ENCODE measurements at places on chromosomes 2 and 18. TPM values are rescaled to one million over a fixed set of nuclear protein-coding genes. Genes with fewer than 3 reads are reported as not detected.

HOXD4 gene
- total RNA-seq = 0.87 TPM

CAPN13 gene
- total RNA-seq = not detected

CCDC148 gene
- not detected for total RNA-seq

TDRD15 gene
- total RNA-seq = not detected

RUFY4 gene
- total RNA-seq = not detected

SLC9A2 gene
- not detected for total RNA-seq

SCYGR4 gene
- total RNA-seq = not detected

SPATA3 gene
- total RNA-seq = not detected

C2orf78 gene
- not detected for total RNA-seq

ACVR1C gene
- 0.06 TPM for total RNA-seq

Data from cardiac ventricle fibroblast (primary cell).